ENCODE measurements at places on chromosomes 5 and 9. TPM values are rescaled to one million over a fixed set of nuclear protein-coding genes. Genes with fewer than 3 reads are reported as not detected.

- DNase-seq = no peak
Measured at GRCh38 chr5:177312649-177313181, 1.0 kb upstream of the MXD3 start.

- DNase-seq = no peak
Measured at GRCh38 chr5:42718591-42718990, 38.0 kb upstream of the CCDC152 start.

- no peak for DNase-seq
Measured at GRCh38 chr5:76358-77169, 15.4 kb upstream of the PLEKHG4B start.

DNA sequence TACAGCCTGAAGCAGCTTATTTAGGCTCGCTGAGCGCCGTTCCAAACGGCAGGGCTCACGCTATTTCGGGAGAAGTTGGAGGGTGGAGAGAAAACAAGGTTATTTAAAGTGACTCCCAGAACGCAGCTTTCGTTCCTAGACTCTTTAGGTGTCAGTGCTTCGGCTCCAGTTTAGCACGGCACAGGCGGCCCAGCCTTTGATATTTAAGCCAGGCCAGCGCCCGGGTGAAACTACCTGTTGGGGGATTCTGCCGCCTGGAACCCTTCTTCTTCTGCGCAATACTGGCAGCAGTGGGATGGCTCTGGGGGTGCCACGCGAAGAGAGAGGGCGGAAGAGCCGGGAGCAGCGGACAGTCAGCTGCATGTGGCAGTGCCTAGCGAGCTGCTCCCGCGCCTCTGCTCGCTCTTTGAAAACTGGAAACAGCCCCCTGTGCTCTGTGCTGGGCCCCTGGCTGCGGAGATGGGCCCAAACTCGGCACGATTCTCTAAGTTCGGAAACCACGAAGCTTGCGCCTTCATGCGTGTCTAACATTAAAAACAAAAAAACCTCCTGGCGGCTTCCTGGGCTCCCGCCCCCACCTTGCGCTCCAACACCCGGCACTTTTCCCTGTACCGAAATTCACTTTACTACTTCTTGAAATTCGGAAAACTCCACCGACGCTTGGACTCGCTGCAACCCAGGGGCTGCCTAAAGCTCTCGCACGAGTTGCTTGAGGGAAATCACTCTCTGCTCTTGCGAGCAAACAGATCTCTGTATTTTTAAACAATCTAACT is 34.6 kb upstream of the NFIB start:
- peak; percentile 54 for DNase-seq

GRCh38 chr9:137423514-137424291 is 510 bp downstream of the NOXA1 start:
- DNase-seq = peak; percentile 38

- peak; percentile 95 for DNase-seq
Measured at GRCh38 chr5:172849606-172850453, 15.8 kb downstream of the ERGIC1 start.

DNA sequence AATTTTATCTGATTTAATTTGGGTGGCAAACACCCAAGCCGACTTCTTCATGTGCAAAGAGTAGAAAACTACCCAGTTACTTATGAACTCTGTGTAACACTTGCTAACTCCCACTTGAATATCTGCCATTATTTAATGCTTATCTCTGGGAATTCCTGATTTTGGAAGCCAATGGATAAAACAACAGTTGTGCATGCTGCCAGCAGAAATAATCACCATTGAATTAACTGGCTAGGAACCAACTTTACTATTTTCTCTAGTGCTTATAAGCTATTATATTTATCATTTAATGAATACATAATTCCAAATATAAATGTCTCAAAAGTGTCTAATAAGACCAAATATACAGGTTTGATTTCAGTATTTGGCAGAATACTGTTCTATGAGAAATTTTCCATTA is 85.7 kb downstream of the IZUMO3 start:
- DNase-seq = no peak

DNA sequence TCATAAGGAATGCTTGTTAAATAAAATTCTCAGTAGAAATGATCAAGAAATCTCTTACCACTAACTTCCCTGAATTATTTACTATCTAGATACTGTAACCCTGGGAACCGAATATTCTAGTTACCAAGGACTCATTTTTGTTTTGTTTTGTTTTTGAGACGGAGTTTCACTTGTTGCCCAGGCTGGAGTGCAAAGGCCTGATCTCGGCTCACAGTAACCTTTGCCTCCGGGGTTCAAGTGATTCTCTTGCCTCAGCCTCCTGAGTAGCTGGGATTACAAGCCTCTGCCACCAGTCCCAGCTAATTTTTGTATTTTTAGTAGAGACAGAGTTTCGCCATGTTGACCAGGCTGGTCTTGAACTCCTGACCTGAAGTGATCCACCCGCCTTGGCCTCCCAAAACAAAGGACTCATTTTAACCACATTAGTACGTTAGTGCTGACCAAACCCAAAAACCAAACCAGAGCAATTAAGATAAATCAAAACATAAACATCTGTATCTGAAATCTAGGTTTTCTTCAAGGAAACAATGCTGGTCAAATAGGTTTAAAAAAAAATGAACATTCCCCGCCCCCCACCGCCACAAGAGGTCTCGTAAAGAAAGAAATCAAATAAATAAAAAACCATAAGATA is 3.7 kb downstream of the TXN start:
- DNase-seq = no peak

DNA sequence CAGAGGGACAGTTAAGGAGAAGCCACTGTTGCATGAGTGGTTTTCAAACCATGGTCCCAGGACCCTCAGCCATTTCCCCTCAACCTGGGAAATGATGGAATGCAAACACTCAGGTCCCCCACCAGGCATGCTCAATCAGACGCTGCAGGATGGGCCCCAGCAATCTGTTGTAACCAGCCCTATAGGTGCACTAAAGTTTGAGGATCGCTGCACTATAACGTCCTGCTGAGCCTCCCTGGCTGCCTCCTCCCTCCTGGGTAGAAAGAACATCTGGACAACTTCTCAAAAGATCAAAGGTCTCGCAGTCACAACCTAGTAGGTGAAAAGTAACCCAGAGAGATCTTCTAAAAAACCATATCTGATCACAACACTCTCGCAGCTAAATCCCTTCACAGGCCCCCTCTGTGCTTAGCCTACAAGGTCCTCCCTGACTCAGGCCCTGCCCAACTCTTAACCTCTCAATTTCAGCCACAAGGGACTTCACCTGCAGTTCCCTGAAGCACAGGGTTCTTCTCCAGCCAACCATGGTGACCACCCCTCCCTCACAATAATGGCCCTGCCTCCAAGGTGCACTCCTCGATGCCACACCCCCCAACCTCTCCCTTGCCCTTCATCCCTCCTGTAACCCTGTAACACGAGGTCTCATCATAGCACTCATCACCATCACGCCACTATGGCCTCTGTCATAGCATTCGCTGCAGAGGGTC is 3.5 kb downstream of the SHB start:
- DNase-seq = peak; percentile 32

NFIB gene
- total RNA-seq = 110 TPM

PLEKHG4B gene
- total RNA-seq = 5.5 TPM

GMCL2 gene
- total RNA-seq = not detected

SPINK13 gene
- not detected for total RNA-seq
